ENCODE measurements at places on chromosomes 7 and 10. TPM values are rescaled to one million over a fixed set of nuclear protein-coding genes. Genes with fewer than 3 reads are reported as not detected.

DNA sequence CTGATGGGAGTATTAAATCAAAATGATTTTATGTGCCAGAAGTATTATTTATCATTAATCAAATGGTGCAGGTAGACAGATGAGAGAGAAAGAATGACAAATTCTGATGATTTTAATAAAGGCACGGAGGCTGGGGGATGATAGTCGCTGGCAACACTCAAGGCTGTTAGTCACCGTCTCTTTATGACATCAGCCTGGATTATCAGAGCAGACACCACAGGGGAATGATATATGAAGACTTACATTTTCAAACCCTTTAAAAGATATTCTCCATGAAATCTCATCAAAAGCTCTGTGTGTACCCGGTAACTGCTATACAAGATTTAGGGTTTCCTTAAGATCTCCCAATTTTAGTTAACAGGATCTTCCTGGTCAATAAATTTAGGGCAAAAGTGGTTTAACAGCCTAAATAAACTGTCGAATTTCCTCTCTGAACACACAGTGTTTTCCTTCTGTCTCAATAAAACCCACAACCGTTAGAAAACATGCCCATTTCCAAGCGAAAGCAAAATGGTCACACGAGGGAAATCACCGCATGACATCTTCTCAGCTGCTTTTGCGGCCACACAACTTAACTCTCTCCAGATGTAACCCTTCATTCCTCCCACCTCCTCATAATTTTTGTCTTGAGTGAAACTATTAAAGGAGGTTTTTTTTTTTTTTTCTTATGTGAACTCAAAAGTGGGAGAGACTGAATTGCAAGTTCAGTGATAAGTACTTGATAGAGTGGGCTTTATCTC is 133.2 kb upstream of the FAM171A1 start:
- DNase-seq, result no peak
- H3K4me1 ChIP-seq, result no peaks in the 10 kb centered on the region
- H3K27ac ChIP-seq, result no peak overlapping the region
- H3K4me3 ChIP-seq, result no peak overlapping the region

DNA sequence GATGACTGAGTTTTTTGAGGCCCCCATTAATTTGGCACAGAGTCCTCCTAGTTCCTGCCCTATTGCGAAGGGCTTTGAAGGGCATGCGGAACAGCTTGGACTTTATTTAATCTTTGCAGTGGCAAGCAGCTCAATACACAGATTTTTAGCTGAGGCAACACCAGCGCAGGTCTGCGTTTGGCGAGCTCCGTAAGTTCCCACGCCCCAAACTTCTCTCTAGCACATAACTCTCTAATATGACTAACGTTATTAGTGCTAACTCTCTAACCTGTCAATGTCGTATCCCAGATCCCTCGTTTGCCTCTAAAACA is 366 bp upstream of the TAF3 start:
- peaks cover 23% of the 10 kb centered on the region for H3K4me1 ChIP-seq
- H3K4me3 ChIP-seq, result peak overlapping the region; percentile 85
- peak overlapping the region; percentile 58 for H3K27ac ChIP-seq
- H3K36me3 ChIP-seq, result peaks cover 24% of the 10 kb centered on the region
- no peak for DNase-seq
- H3K27me3 ChIP-seq, result no peaks in the 10 kb centered on the region

- H3K4me3 ChIP-seq, result no peak overlapping the region
- no peaks in the 10 kb centered on the region for H3K27me3 ChIP-seq
- no peak overlapping the region for H3K27ac ChIP-seq
- DNase-seq, result no peak
Observed at GRCh38 chr10:28137907-28138880, 139.3 kb upstream of the ODAD2 start.

DNA sequence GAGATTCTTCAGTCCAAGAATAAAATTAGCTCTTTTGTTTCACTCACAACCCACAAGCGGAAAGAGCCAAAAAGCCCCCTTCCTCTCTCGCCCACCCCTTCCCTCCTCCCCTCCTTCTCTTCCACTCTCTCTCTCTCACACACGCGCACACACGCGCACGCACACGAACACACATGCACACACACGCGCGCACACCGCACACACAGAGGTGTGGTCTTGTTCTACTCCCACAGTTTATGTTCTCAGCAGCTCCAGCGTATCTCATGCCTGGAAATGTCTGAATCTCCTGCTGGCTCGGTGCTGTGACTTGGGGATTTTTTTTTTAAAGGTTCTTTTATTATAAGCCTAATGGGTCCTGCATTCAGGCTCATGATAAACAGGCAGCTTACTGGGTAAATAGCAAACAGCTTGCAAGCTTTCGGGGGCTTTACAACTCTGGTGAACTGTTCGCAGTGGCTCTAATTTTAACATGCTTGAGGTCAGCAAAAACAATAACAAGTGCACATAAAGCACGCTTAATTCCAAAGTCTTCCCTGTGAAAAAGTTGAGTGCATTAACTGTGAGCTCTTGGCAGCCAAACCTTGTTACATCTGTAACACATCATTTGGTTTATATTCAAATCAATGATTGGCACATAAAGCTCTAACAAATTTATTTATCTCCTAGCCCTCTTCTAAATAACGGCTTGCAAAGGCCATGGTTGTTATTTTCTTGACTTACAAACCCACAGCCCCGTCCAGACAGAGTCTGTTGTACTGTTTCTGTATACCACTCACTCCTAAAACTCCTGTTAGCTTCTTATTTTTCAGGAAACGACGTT is 424.1 kb upstream of the MGMT start:
- no peaks in the 10 kb centered on the region for H3K4me1 ChIP-seq
- no peak overlapping the region for H3K4me3 ChIP-seq
- H3K27me3 ChIP-seq, result no peaks in the 10 kb centered on the region
- no peaks in the 10 kb centered on the region for H3K36me3 ChIP-seq
- no peak for DNase-seq

DNA sequence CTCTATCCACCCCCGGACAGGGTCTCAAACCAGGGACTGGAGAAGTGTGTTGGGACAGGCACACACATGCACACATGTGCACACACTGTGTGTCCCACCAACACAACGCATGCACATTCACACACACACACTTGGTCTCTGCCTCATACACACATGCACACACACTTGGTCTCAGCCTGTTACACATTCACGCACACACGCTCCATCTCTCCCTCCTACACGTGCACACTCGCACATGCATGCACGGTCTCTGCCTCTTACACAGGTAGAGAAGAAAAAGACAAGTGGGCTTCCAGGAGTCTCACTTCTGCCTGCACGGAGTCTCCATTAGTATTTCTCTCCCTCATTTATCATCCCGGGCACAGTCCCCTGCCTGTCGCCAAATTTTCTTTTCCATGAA is 171.2 kb downstream of the EBF3 start:
- no peaks in the 10 kb centered on the region for H3K27me3 ChIP-seq
- no peak overlapping the region for H3K27ac ChIP-seq
- no peak overlapping the region for H3K4me3 ChIP-seq
- DNase-seq, result no peak
- no peaks in the 10 kb centered on the region for H3K4me1 ChIP-seq

GRCh38 chr7:26898891-26899290 is 34.5 kb upstream of the SKAP2 start:
- no peak for DNase-seq
- H3K27ac ChIP-seq, result no peak overlapping the region
- no peaks in the 10 kb centered on the region for H3K36me3 ChIP-seq
- no peak overlapping the region for H3K4me3 ChIP-seq
- H3K4me1 ChIP-seq, result peaks cover 15% of the 10 kb centered on the region

DNA sequence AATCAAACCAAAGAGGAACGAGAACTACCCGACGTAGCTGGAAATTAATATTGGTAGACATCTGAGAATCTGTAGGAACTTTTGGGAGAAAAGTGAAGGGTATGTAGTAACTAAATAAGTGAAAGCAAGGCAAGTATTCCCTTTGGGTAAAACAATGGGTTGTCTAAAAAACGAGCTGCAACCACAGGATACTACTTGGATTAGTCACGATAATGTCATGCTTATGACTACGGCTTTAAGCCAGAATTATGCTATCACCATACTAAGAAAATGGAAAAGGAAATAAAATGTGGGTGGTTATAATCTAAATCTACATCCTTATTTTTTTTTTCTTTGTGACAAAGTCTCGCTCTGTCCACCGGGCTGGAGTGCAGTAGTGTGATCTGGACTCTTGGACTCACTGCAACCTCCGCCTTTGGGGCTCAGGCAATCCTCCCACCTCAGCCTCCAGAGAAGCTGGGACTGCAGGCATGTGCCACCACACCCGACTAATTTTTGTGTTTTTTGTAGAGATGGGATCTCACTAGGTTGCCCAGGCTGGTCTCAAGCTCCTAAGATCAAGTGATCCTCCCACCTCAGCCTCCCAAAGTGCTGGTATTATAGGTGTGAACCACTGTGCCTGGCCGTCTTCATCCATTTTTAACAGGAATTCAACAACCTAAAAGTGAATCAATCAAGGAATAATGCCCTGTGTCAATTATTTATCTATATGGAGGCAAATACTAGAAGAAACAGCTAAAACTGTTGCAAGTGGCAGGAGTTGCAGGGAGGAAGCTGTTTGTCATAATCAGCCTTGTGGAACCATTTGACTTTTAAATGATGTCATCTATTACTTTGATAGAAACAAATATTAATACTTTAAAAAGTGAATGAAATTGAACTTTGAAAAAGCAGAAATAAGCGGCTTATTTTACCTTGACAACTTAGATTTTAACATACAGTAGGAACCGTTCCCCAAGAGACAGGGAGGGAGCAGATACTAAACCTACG is 189.3 kb downstream of the PRPF18 start:
- H3K4me3 ChIP-seq, result no peak overlapping the region
- H3K36me3 ChIP-seq, result no peaks in the 10 kb centered on the region
- no peaks in the 10 kb centered on the region for H3K27me3 ChIP-seq
- no peak for DNase-seq
- no peak overlapping the region for H3K27ac ChIP-seq

DNA sequence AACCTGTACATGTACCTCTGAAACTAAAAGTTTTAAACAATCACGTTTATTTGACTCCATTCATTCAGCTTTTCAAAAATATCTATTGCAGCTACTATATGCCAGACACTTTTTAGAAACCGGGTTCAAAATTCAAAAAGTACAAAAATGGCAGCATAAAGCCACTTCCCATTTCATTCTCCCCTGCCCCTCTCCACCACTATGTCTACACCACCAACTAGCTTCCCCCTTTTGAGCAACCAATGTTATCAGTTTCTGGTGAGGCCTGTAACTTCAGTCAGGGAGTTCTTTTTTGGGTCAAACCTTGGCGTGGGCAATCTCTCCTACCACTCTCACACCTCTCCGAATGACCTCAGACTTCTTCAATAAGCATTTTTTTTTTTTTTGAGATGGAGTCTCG is 11.5 kb upstream of the HHEX start:
- no peaks in the 10 kb centered on the region for H3K27me3 ChIP-seq
- H3K4me3 ChIP-seq, result no peak overlapping the region
- no peak overlapping the region for H3K27ac ChIP-seq
- no peaks in the 10 kb centered on the region for H3K36me3 ChIP-seq
- H3K4me1 ChIP-seq, result no peaks in the 10 kb centered on the region

DNA sequence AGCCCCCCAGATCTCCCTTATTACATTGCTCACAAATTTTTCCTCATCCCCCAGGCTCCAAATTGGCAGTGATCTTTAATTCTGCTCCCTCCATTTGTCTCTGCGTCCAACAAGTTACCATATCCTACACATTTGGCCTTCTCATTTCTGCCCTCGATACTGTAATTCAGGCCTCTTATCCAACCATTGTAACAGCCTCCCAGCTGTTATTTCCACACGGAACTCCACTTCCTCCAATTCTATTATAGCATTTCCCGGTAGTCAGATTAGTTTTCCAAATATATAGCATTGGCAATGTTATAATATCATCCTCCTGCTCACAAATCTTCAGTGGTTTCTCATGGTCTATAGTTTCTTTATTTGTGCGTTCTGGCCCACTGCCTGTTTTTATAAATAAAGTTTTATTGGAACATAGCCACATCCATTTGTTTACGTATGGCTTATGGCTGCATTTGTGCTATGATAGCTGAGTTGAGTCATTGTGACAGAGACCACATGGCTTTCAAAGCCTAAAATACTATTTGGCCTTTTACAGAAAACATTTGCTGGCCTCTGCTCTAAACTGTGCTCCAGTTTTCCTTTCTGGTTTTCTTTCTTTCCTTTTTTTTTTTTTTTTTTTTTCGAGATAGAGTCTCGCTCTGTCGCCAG is 126.5 kb upstream of the ZNF438 start:
- DNase-seq, result no peak
- H3K27ac ChIP-seq, result no peak overlapping the region
- H3K27me3 ChIP-seq, result no peaks in the 10 kb centered on the region
- H3K4me3 ChIP-seq, result no peak overlapping the region
- no peaks in the 10 kb centered on the region for H3K36me3 ChIP-seq
- peaks cover 8% of the 10 kb centered on the region for H3K4me1 ChIP-seq

DNA sequence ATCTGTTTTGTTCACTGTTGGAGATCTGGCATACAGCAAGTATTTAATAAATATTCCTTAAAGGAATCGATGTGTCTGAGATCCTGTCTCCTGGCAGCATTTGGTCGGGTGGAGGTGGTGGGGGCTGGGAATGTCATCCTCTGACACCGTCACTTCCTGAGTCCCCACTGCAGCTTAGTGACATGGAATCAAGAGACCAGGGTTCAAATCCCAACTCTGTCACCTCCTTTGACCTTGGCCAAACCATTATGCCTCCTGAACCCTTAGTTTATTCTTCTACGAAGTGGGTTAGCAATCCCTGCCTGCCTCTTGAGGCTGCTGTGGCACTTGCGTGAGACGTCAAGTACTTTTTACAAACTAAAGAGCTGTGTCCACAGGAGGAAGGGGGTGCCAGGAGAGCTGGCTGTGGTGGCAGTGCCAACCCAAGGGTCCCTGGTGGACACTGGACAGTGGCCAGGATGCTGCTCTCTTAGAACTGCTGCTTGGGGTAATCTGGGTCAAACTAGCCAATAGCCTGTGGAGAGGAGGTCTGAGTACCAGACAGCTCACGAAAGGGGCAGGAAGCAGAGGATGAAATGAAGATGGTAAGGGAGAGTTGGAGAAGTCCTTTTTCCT is 8.0 kb upstream of the ZMIZ1 start:
- H3K27ac ChIP-seq, result no peak overlapping the region
- no peak overlapping the region for H3K4me3 ChIP-seq
- no peaks in the 10 kb centered on the region for H3K36me3 ChIP-seq
- no peak for DNase-seq
- H3K27me3 ChIP-seq, result peaks cover 51% of the 10 kb centered on the region

- H3K36me3 ChIP-seq, result no peaks in the 10 kb centered on the region
- no peak overlapping the region for H3K27ac ChIP-seq
- H3K4me1 ChIP-seq, result peaks cover 18% of the 10 kb centered on the region
- no peak overlapping the region for H3K4me3 ChIP-seq
- no peaks in the 10 kb centered on the region for H3K27me3 ChIP-seq
Observed at GRCh38 chr7:80844916-80845315, 73.9 kb downstream of the SEMA3C start.

Gene GDF2
- not detected for total RNA-seq

Gene ZNF716
- total RNA-seq, result not detected

Gene C10orf105
- total RNA-seq, result not detected

Gene SEMA3D
- total RNA-seq, result 0.91 TPM

Gene PAX4
- not detected for total RNA-seq

Gene GPRIN2
- 12.8 TPM for total RNA-seq

Gene AUTS2
- total RNA-seq, result not detected

Gene GALNT17
- not detected for total RNA-seq
